Keratinocyte (primary cell): ENCODE measurements at places on chromosomes 7 and 10. TPM values are rescaled to one million over a fixed set of nuclear protein-coding genes. Genes with fewer than 3 reads are reported as not detected.

Gene FGFBP3
- polyA plus RNA-seq: 0.03 to 0.22 TPM (median 0.06 TPM) in 3 replicates

Gene DKK1
- 78.4 to 320 TPM (median 223 TPM) in 3 replicates for polyA plus RNA-seq

Gene INSYN2A
- polyA plus RNA-seq: 0.01 TPM in 1 of 3 replicates, not detected in the others

Gene FOXK1
- polyA plus RNA-seq: 4.0 to 9.6 TPM (median 4.4 TPM) in 3 replicates

Gene PTF1A
- polyA plus RNA-seq: not detected in 3 replicates

Gene PRSS1
- not detected in 3 replicates for polyA plus RNA-seq

Gene ZDHHC16
- polyA plus RNA-seq: 63.3 to 77.6 TPM (median 67.8 TPM) in 3 replicates

Gene NIPSNAP2
- polyA plus RNA-seq: 39.5 to 64.7 TPM (median 45.6 TPM) in 3 replicates

Gene CRHR2
- not detected in 3 replicates for polyA plus RNA-seq

Gene CYP2E1
- polyA plus RNA-seq: 0.73 to 0.77 TPM (median 0.77 TPM) in 3 replicates

Gene UBTD1
- 12.0 to 20.5 TPM (median 19.3 TPM) in 3 replicates for polyA plus RNA-seq

Gene TMEM213
- not detected in 3 replicates for polyA plus RNA-seq

Gene GLI3
- 2.0 to 3.7 TPM (median 3.6 TPM) in 3 replicates for polyA plus RNA-seq

Gene RNF32
- 0.34 to 0.76 TPM (median 0.40 TPM) in 3 replicates for polyA plus RNA-seq

Gene CFAP70
- polyA plus RNA-seq: 0.60 to 4.4 TPM (median 2.1 TPM) in 3 replicates

Gene WEE2
- polyA plus RNA-seq: not detected in 3 replicates

Gene PNLIP
- polyA plus RNA-seq: not detected in 3 replicates

Gene ZNF33A
- 8.9 to 14.3 TPM (median 12.3 TPM) in 3 replicates for polyA plus RNA-seq

Gene OPALIN
- polyA plus RNA-seq: not detected in 3 replicates

Gene SLIT1
- polyA plus RNA-seq: 0.01 TPM in 1 of 3 replicates, not detected in the others

Gene CHRM2
- not detected in 3 replicates for polyA plus RNA-seq

Gene COBL
- polyA plus RNA-seq: 4.4 to 6.5 TPM (median 4.5 TPM) in 3 replicates

Gene COA1
- polyA plus RNA-seq: 24.6 to 32.2 TPM (median 26.6 TPM) in 3 replicates

Gene PARD3
- polyA plus RNA-seq: 34.0 to 58.0 TPM (median 46.4 TPM) in 3 replicates

Gene FANK1
- polyA plus RNA-seq: 7.3 to 14.8 TPM (median 13.4 TPM) in 3 replicates

Gene STEAP1B
- polyA plus RNA-seq: 12.0 to 18.9 TPM (median 14.9 TPM) in 3 replicates

Gene LRMDA
- 0.46 TPM in 1 of 3 replicates, not detected in the others for polyA plus RNA-seq

Gene SGPL1
- 27.3 to 44.1 TPM (median 31.4 TPM) in 3 replicates for polyA plus RNA-seq

Gene PLCE1
- polyA plus RNA-seq: 0.01 TPM in 2 of 3 replicates, not detected in the other

Gene GBX1
- not detected in 3 replicates for polyA plus RNA-seq

Gene TMEM273
- polyA plus RNA-seq: not detected in 3 replicates

Gene ELFN1
- polyA plus RNA-seq: 0.03 to 0.36 TPM in 2 of 3 replicates, not detected in the other

Gene FXYD4
- polyA plus RNA-seq: not detected in 3 replicates

Gene HABP2
- polyA plus RNA-seq: not detected in 3 replicates

Gene PTPN20
- polyA plus RNA-seq: 4.8 to 7.3 TPM (median 5.4 TPM) in 3 replicates

Gene SYNPO2L
- polyA plus RNA-seq: 0.02 TPM in 1 of 3 replicates, not detected in the others

Gene SKIDA1
- 0.13 to 0.44 TPM (median 0.15 TPM) in 3 replicates for polyA plus RNA-seq

Gene NKX6-2
- polyA plus RNA-seq: not detected in 3 replicates

Gene GNAT3
- polyA plus RNA-seq: not detected in 3 replicates

Gene CAMK2B
- 0.25 to 0.32 TPM (median 0.31 TPM) in 3 replicates for polyA plus RNA-seq

Gene IFIT1B
- polyA plus RNA-seq: not detected in 3 replicates

Gene GRID1
- 0.01 to 0.03 TPM (median 0.03 TPM) in 3 replicates for polyA plus RNA-seq

Gene CYP2W1
- polyA plus RNA-seq: 0.05 to 0.58 TPM (median 0.09 TPM) in 3 replicates

Gene FBXL13
- 0.19 to 0.24 TPM (median 0.20 TPM) in 3 replicates for polyA plus RNA-seq

Gene ABCC2
- polyA plus RNA-seq: 2.3 to 3.3 TPM (median 2.5 TPM) in 3 replicates

Gene PRKCQ
- 4.9 to 7.5 TPM (median 7.2 TPM) in 3 replicates for polyA plus RNA-seq

Gene NFKB2
- polyA plus RNA-seq: 14.8 to 16.8 TPM (median 15.8 TPM) in 3 replicates

Gene VWA2
- 0.35 to 0.49 TPM (median 0.41 TPM) in 3 replicates for polyA plus RNA-seq

Gene CTAGE6
- polyA plus RNA-seq: 0.04 TPM in 1 of 3 replicates, not detected in the others

Gene SLC26A5
- polyA plus RNA-seq: not detected in 3 replicates

Gene RNF133
- polyA plus RNA-seq: not detected in 3 replicates
